KBM-7 (cell line): ENCODE measurements at places on chromosomes 2 and 18.

- DNase-seq = no peak
These were observed 102.7 kb downstream of the CDCA7 start for GRCh38 chr2:173457366-173457765.

DNA sequence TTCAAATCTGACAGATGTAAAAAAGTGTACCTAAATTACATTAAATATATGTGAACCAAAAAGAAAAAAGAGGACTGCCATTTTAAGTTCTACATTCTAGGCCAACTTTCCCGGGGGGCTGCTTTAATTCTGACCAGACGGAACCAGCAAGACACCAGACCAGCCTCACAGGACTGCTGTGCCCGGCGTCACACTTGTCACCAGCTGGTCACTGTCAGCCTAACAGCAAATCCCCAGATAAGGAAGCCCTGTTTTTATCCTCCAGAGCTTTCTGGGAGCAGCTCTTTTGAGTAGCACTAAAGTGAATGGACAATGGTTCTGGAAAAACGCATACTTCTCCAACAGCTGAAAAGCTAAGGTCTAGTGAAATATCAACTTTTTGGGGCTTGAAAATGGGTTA lies 35.6 kb downstream of the CYB5A start:
- no peak for DNase-seq

DNA sequence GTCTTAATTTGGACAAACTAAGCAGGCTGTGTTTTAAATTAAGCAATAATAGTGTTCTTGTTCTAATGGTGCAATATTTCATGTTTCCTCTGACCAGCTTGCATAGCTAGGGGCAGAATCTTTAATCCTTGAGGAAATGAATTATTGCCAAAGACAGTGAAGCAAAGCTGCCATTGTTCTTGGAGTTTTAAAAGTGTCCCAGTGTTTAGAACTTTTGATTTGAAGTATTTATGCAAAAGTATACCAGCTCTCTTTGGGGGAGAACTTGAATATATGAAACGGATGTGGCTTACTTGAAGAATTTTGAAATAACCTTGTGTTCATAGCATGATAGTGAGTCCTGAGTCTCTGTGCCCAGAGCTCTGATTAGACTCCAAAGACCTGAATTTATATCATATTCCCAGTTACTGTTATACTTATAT lies 33.4 kb downstream of the ITGA6 start:
- no peak for DNase-seq

GRCh38 chr2:105756435-105756834 lies 11.7 kb downstream of the NCK2 start:
- DNase-seq = no peak

DNA sequence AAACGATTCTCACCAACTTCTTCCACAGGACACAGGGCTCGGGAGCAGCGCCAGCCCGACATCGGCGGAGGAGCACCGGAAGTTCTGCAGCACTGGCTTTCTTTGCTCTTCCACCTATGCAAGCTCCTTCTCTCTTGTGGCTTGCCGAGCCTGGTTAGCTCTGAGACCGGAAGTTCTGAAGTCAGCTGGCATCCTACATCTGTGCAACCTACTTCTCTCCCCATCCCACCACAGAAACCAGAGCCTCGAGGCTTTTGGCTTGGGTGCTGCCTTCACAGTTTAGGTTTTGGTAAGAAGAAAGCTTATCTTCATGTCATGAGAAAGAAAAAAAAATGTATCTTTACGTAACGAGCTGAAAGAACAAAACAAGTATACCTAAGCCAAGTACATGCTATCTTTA lies 111.7 kb downstream of the ANKRD44 start:
- peak; percentile 97 for DNase-seq

DNA sequence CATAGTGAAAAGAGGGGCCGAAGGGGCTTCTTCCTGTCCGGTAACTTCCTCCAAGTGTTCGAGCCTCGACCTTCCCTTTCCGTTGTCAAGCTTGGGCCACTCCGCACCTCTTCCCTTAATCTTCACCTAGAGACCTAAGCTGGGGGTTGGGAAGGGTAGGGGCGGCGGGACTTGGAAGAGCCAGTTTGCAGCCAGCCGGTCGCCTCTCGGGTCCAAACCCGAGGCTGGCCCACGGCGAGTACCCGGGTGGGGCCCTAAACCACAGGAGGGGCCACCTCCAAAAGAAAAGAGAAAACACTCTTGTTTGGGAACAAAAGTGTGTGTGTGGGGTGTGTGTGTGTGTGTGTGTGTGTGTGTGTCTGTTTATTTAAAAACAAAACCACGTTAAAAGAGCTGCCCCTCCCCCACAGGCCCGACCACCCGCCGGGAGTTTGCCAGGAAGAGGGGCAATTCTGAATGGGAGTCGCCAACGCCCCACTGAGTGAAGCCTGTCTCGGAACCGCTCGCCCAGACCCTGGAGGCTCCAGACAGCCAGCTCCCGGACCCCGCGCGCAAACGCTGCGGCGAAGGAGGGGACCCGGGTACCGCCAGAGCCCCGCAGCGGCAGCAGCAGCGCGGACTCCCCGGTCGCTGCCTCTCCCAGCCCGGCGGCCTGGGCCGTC lies 488 bp upstream of the RHOB start:
- peak; percentile 24 for DNase-seq

DNA sequence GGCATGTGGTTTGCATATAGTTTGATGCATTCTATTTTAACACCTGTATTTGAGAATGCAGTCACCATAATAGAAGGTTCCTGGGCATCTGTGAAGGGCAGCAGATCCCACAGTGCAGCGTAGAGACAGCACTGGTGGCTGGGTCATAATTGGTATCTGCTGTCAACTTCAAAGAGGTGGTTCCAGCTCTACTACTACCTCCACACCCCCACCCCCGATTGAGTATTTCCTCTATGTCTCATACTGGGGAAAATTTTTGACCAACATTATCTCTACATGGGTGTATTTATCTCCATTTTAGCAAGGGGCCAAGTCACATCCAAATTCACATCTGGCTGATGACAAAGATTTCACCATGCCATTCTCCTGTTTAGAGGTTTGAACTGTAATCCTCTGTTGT lies 43.0 kb downstream of the TRPM8 start:
- no peak for DNase-seq

GRCh38 chr2:223768179-223768578 lies 69.2 kb downstream of the AP1S3 start:
- peak; percentile 32 for DNase-seq

GRCh38 chr2:11962707-11963328 lies 216.4 kb downstream of the LPIN1 start:
- DNase-seq = no peak

- no peak for DNase-seq
These were observed 8.9 kb downstream of the PAPOLG start for GRCh38 chr2:60764736-60765534.

- DNase-seq = no peak
These were observed 63.9 kb downstream of the PRKRA start for GRCh38 chr2:178386986-178387597.

DNA sequence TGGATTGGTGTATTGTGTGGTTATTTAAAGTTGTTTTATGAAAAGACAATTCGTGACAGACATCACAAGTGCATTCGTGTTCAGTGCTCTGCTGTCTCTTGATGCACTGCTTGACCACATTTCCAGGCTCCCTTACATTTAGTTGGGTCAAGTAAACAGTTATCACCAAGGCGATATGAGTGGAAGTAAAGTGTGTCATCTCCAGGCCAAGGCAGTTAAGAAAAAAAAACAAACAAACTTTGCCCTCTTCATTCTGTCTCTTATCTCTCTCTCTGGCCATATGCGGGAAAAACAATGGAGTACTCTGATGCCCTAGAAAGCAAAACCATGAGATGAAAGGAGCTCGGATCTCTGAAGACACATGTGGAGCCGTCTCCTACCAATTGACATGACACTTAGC lies 131.1 kb downstream of the DSEL start:
- DNase-seq = no peak

DNA sequence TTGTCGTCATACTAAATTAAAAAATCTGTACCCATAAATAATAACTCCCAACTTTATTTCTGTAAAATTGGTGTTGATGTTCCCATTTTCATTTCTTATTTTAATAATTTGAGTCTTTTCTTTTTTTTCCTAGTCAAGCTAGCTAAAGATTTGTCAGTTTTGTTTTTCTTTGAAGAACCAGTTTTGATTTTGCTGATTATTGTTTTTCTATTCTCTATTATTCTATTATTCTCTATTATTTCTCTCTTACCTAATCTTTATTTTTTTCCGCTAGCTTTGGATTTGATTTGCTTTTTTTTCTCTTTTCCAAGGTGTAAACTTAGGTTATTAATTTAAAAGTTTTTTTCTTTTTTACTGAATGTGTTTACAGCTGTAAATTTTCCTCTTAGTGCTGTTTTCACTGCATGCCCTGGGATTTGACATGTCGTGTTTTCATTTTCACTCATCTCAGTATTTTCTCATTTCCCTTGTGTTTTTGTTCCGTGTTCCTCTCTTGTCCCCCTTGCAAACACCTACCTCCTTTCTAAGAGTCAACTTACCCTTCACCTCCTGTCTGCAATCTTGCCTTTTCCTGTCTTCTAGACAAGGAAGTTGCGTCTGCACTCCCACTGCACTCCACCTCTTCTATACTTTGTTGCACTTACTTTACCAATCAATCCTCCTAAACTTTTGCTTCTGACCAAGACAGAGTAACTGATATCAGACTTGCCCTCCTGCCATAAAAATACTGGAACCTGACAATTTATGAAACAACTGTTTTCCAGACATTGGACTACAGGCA lies 18.8 kb downstream of the PSMG2 start:
- DNase-seq = no peak

GRCh38 chr18:13500227-13500865 lies 226.0 kb downstream of the FAM210A start:
- peak; percentile 37 for DNase-seq

- no peak for DNase-seq
These were observed 260.6 kb upstream of the NT5C1B start for GRCh38 chr2:18849841-18850578.

DNA sequence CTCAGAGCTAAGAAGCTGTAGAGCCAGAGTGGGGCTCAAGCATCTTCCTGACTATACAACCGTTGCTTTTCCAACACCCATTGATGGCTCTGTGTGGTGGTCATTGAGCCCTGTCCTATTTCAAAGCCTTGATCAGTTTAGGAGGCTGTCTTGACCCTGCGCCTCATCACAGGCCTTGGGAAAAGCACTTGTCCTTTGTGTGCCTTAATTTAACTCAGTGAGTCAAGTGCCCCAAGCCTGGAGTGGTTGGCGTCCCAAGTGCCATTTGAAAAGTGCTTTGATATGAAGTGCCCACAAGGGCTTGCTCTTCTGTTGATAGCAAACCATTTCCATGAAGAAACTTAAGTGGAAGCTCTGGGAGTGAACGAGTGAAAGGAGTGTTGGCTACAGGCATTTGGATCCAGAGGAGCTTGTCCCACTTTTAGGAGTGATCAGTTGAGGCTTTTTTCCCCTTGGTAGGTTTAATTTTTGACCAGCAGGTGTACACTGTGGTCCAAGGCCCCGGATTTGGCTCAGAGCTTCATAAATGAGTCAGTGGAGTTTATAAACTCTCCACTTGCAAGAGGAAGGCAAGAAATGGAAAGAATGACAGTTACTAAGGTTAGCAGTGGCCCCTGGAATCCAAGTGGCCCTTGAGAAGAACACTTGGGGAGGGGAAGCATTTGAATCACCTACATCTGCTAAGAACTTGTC lies 50.3 kb downstream of the ACTR2 start:
- DNase-seq = no peak
